ENCODE measurements at places on chromosomes 7 and 10. TPM values are rescaled to one million over a fixed set of nuclear protein-coding genes. Genes with fewer than 3 reads are reported as not detected.

DNA sequence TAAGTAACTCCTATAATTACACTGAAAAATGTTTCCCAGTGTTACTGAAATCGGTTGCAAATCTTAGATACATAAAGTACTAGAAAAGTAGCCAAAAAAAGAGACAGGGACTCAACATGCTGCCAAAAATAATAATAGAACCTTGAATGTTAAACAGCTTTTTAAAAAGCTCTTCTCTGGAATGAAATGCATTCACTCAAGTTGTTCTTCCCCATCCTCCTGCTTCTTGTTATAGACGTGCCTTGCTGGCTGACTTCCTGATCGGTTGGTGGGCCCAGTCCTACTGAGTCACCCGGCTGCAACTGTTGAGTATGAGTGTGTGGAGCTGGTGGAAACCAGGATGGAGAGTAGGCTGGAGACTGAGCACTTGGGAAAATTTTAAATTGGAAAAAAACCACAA, 30.6 kb upstream of the RAPGEF5 start:
- DNase-seq: no peak

GRCh38 chr7:123687161-123687560, 31.5 kb downstream of the LMOD2 start:
- no peak for DNase-seq

PDCD11 gene
- 8.7 TPM for polyA plus RNA-seq

DNA sequence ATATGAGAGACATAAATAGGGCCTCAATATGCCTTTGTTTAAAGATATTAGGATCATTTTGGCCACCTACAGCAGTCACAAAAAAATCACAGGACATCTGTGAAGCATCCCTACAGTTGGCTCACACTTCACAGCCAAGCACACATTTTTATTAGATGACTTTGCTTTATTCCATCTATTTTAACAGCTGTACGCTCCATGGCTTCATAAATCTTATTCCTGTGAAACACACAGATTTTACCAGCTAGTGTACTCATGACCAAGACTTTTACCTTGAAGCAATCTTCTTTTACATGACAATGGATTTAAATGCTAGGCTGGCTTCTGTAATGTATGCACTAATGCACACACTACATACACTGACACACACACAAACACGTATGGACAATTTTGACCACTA, 254.8 kb upstream of the PITRM1 start:
- no peak for DNase-seq

GRCh38 chr7:100545360-100546128, 6.5 kb downstream of the AGFG2 start:
- peak; percentile 66 for DNase-seq

DNA sequence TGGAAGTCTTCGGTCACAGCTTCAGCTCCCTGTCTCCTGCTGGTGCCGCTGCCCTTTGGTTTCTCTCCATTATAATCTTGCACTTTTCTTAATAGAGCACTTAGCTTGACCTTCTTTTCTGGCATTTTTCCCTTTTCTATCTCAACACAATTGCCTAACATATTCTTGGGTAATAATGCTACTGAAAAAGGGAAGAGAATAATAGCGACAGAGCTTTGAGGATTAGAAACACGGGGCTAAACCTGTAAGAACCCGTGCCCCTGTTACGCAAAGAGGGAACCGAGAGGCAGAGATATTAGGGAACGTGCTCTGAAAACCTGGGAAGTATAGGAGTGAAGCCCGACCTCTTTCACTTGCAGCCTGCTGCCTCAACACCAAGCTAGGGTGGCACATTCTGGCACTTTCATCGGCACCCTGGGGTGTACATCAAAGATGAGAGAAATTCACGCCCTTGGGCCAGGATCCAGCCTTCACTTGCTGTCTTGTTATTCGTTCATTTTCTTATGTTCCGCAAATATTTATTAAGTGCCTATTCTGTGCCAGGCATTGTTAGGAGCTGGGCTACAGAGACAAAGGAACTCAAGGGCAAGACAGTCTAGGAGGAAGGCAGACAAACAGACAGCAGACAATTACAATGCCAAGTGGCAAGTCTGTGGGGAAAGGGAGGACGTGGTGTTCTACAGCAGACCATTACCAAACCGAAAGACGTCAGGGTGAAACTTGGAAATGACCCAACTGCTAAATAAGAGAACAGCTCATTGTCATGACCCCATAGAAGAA, 33.0 kb upstream of the GALNTL5 start:
- DNase-seq: peak; percentile 45

MYL7 gene
- not detected for polyA plus RNA-seq

- peak; percentile 10 for DNase-seq
These were observed 272.2 kb downstream of the TCF7L2 start for GRCh38 chr10:113222207-113222606.

GRCh38 chr7:4233146-4233545, 448.9 kb upstream of the FOXK1 start:
- DNase-seq: no peak

GRCh38 chr7:123792547-123792946, 43.7 kb upstream of the WASL start:
- no peak for DNase-seq

GRCh38 chr7:131352032-131352431, 24.4 kb downstream of the MKLN1 start:
- no peak for DNase-seq

SORCS3 gene
- 0.52 TPM for polyA plus RNA-seq

Data from kidney (tissue), 22 donors.